Motor neuron (in vitro differentiated cells): ENCODE measurements at places on chromosomes 7 and 10. TPM values are rescaled to one million over a fixed set of nuclear protein-coding genes. Genes with fewer than 3 reads are reported as not detected.

The EN2 gene
- 0.10 and 0.11 TPM in 2 replicates for total RNA-seq

The PYROXD2 gene
- total RNA-seq, result 13.7 and 14.8 TPM in 2 replicates

The LRRC17 gene
- total RNA-seq, result 110 and 139 TPM in 2 replicates

The UBN2 gene
- 13.8 and 15.8 TPM in 2 replicates for total RNA-seq

The IDI1 gene
- 77.4 and 80.8 TPM in 2 replicates for total RNA-seq

The WEE2 gene
- not detected in 2 replicates for total RNA-seq

The GIMAP7 gene
- 0.34 and 0.38 TPM in 2 replicates for total RNA-seq
